ENCODE measurements at places on chromosomes 7 and 10.

DNA sequence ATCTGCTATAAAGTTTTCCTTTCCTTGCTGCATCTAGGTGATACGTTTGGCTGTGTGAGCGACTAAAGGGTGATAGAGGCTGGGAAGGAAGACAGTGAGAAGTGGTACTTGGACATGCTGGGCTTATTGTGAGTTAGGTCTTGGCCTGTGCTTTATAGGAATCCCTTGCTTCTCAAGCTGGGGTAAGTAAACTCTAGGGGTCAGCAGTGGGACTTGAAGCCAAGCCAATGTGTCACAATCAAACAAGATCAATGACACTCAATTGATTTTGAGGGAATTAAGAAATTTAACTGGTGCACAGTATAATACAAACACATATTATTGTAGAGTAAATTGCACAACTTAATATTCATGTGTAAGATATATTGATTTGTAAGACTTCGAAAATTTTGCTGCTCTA is 155.8 kb upstream of the AOAH start:
- no peak for DNase-seq

GRCh38 chr7:1238931-1239802 is 6.5 kb downstream of the UNCX start:
- no peak for DNase-seq

DNA sequence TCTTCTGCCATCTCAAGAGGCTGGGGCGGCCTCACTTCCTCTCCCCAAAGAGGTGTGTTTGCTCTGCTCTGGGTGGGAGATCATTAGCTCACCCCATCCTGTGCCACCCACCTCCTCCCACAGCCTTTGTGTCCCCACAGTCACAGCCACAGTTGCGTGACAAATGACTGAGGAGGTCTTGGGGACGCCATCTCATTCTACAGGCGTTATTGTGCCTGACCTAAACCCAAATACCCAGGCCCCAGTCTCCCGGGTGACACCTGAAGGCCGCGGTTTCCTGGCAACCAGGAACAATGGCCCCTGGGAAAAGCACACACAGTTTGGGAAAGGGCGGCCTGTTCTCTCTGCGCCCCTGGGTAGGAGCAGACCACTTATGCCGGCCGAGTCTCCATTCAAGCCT is 51.6 kb downstream of the SLIT1 start:
- no peak for DNase-seq

GRCh38 chr7:128221929-128222403 is 19.1 kb upstream of the LEP start:
- peak; percentile 13 for DNase-seq

DNA sequence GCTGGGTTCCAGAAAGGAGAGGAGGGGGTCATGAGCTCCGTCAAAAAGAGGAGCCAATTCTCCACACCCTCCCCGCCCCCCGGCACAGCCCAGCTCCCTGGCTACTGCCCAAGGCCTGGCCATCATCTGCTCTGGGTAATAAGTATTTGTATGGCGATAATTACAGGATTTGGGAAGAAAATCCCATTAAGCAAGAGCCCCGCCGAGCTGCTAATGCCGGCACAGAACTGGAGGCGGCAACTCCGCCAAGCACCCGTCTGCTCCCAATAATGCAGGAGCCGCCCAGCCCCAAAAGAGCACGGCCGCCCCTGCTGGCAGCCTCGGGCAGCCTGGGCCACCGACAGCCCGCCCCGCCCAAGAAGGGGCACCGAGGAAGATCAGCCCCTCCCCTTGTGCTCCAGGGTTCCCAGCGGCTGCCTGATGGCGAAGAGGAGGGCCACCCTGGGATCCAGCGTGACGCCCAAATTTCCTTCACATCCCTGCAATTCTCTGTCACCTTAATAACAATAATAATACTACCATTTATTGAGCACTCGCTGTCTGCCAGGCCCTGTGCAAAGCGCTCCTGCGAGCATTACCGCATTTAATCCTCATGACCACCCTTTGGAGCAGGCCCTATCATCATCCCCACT is 5.9 kb downstream of the SLIT1 start:
- no peak for DNase-seq

- no peak for DNase-seq
Measured at GRCh38 chr7:114416129-114416990, 1.7 kb downstream of the FOXP2 start.

DNA sequence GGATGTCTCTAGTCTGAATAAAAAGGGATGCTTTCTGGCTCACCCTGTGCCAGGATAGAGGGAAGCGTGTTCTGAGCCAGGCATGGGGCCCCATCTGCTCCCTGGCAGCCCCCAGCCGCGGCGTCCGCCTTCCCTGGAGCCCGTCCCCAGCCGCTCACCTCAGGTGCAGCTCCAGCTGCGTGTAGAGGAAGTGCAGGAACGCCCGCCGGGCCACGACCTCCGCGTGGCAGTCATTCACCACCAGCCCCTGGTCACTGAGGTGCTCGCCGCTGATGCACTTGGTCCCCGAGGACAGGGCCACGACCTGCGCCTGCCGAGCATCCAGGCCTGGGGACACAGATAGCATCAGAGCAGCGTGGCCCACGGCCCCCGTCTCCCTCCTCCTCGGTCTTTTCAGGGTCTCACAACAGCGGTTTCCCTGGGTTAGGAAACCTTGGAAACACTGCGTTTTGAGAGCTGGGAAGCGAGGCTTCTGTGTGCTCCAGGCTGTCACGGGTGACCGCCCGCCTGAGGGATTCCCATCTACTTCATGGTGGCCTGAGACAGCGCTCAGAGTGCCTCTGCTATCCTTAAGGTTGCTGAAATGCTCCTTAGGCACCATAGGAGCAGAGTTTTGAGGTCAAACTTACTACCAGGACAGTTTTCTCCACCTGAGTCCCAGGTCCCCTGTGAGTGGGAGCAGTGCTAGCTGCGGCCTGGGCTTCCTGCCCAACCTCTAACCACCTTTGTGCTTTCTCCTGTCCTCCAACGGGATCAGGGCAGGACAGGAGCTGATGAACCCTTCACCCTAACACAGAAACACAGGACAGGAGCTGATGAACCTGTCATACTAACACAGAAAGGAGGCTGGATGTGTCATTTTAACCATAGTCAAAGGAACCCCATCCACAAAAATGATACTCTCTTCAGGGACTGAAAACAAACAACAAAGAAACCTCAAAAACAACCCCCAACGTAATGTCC is 186.1 kb downstream of the WDR37 start:
- DNase-seq, result no peak

Data from bone marrow (tissue), 2 donors.